CD4-positive, alpha-beta T cell treated with Interleukin-10 for 1 hour (primary cell): ENCODE measurements at places on chromosomes 13 and 19.

DNA sequence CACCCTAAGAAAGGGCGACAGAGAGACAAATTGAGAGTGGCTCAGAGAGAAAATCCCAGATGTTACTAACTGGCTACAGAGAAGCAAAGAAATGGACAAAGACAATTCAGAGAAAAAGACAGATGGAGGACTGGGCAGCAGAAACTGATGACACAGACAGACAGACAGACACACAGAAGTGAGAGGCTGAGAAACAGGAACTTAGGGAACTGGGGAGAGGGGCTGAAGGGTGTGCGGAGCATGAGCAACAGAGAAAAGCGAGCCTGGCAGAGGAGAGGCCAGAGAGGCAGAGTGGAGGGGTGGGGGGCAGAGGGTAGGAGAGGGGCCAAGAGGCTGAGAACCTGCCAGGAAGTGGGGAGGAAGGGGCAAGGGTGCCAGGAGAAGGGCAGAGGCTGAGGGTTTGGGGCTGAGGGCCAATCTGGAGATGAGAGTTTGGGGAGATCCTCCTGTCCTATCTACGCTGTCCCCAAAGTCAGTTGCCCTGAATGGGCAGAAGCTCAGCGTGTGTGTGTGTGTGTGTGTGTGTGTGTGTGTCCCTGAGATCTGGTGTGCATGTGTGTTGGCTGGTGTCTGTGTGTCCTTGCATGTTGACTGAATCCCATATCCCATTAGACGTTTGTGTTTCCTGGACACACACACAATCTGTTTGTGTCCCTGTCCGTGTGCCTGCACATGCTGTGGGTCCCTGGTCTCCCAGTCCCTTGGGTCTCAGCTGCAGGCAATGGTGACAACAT is 5.6 kb upstream of the ERFL start:
- no peak for DNase-seq

GRCh38 chr19:40283414-40284250 is 1.5 kb downstream of the AKT2 start:
- no peak for DNase-seq

DNA sequence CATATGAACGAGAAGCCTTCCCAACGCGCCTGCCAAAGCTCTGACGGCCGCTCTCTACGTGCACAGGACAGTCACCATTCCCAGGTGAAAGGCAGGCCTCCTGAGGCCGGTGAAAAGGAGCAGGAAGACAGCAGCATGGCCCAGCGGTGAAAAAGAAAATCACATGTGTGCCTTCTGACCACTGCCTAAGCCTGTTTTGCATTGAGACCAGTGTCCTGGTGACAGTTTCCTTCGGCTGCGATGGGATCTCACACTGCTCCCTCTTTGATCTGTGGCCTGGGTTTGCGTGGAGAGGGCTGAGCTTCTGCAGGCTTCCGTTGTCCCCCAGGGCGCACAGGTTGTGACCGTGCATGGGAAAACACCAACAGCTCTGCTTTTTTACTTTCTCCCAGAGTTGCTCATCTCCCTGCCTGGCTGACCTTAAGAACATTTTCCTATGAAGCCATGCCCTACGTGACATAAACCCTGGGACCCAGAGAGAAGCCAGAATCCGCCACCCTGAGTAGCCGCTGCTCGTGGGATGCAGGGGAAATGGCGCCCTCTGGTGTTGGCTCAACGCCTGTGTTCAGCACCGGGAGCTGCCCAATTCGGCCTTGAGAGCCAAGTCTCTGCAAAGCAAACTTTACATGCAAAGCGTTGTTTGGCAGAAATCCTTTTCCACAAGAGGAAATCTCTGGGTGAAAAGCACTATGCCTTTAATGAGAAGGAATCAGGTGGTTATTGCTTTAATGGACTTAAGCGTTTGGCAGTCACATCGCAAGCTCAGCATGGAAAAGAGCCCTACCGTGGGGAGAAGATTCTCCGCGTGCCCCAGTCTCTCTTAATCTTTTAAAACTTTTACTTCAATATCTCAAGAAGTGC is 112.2 kb upstream of the GPR12 start:
- peak; percentile 37 for DNase-seq

DNA sequence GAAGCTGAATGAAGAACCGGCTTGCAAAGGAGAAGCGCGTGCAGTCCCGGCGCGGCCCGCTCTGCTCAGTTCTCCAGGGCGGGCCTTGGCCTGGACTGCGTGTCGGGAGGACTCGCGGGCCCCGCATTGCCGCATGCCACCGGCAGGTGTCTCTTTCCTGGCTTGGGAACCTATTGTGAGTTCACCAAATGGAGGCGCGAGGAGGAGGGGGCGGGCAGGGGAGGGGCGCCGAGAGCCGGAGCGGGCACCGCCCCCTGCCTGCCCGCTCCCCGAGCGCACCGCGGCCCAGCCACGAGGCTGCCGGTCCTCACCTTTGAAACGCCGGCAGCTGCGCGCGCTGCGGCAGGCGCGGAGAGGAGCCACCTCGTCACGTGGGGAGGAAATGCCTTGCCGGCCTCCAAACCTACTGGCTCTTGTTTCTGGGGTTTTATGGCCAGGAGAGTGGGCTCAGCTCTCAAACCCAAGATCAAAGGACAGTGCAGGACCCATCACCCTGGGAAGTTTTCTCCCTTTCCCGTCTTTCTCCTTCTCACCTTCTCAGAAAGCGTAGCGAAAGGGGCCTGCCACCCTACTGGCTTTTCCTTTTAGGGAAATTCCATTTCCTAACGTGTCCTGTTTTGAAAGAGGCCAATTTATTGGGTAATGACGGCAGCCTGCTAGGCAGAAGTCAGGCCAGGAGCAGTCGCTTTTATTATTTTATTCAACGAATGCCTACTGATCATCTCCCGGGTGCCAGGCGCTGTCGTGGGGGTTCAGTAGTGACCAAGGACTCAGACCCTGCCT is 13.8 kb upstream of the UBE2L5 start:
- peak; percentile 94 for DNase-seq

DNA sequence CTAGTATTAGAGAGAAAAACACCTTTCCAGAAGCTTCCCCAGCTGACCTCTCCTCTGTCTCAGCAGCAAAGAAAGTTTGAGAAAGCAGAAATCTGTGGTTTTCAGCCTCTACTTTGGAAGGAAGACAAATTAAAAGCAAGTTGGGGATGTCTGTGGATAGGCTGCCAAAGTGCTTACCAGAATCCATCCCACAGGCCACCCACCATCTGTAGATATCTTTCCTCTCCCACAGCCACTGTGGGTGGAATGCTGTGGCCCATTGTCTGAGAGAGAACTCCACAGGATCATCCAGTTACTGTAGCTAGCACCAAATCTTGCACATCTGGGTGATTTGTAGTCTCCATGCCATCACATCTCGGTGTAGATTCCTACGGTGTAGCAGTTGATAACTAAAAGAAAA is 133.5 kb downstream of the DNAJC15 start:
- DNase-seq = no peak

- DNase-seq = no peak
Measured at GRCh38 chr19:35265900-35266519, 2.8 kb upstream of the USF2 start.
